ENCODE measurements at places on chromosomes 6 and 20.

DNA sequence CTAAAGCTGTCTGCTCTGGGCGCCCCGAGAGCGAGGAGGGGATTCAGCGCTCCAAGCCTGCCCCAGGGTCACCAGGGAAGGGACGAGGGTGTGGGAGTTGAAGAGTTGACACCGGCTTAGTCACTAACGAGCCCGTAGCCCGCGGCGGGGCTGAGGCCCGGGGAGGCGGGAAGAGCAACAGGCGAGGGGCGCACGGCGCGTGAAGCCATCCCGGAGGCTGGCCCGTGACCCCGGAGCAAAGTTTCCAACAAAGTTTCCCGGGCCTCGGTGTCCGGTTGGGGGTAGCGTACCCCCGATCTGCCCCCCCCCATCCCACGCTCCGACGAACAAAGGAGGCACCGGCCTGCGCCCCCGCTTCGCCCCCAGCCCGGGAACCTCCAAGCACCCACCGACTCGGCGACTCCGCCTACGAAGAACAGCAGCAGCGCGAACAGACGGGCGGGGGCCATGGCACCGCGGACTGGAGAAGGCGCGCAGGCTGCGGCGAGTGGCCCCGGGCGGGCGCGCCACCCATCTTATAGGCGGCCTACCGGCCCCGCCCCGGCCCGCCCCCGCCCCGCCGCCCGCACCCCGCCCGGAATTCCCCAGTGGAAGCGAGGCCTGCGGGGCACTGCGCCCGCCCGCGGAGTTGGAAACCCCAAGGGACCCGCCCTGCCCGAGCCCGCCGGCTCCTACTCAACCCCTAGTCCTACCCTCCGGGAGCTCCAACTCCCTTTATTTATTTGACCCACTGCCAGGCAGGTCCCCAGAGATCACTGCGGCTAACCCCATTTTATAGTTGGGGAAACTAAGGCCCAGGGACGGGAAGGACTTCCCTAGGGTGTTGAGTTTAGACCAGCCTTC is at the start of gene SDC4:
Gene SDC4 (minus strand): TSS at position 489 of the 843 bp plus-strand sequence. CDS start 40 bp downstream, at position 449.
- peak; percentile 76 for DNase-seq

DNA sequence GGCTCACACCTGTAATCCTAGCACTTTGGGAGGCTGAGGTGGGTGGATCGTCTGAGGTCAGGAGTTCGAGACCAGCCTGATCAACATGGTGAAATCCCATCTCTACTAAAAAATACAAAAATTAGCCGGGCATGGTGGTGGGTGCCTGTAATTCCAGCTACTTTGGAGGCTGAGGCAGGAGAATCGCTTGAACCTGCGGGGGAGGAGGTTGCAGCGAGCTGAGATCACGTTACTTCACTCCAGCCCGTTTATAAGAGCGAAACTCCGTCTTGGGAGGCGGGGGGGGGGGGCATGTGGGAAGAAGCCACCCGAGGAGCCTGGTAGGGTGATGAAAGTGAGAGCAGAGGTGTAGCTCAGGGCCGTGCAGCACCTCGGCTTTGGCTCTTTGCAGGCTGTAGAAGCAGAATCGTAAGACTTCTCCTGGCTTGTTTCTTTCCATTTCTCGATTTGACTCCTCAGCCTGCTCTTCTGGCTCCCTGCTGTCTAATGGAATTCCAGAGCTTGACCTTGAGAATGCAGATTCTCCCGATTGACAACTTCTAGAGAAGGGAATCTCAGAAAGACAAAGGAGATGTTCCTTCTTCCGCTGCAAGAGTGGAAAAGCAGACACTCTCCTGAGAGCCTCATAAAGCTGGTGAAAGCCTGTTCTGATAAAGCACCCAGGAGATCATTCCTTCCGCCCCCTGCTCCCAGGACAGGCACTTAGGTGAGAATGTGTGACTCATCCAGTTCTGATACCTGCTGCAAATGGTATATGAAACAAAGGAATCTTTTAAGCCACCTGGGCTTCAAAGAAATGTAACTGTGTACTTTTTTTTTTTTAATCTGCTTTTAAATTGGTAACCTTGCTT is 26.0 kb upstream of the PPP1R16B start:
- no peak for DNase-seq

DNA sequence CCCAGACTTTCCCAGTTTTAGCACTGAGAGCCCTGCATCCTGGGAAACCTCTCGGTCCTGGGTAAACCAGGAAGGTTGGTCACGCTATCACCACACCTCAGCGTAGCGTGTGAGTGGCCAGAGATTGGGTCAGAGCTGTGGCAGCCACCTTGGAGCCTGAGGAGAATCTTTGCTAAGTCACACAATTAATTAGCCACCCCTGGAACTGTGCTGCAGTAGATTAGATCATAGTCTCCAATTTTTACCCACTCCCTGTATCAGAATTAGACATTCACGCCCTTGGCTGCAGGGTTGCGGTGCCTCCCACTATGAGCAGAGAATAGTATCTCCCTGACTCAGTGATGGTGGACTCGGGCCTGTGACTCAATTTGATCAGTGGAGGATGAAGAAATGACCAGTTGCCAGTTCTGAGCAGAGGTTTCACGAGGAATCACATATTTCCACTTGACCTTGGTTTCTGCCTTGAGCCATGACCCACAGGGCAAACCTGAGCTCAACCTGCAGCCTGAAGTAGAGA is 6.0 kb upstream of the PTGIS start:
- DNase-seq = peak; percentile 5

GRCh38 chr20:63831646-63831992 is 555 bp upstream of the ZBTB46 start:
- no peak for DNase-seq

- no peak for DNase-seq
Measured at GRCh38 chr20:50399917-50400704, 110.1 kb upstream of the PTPN1 start.

DNA sequence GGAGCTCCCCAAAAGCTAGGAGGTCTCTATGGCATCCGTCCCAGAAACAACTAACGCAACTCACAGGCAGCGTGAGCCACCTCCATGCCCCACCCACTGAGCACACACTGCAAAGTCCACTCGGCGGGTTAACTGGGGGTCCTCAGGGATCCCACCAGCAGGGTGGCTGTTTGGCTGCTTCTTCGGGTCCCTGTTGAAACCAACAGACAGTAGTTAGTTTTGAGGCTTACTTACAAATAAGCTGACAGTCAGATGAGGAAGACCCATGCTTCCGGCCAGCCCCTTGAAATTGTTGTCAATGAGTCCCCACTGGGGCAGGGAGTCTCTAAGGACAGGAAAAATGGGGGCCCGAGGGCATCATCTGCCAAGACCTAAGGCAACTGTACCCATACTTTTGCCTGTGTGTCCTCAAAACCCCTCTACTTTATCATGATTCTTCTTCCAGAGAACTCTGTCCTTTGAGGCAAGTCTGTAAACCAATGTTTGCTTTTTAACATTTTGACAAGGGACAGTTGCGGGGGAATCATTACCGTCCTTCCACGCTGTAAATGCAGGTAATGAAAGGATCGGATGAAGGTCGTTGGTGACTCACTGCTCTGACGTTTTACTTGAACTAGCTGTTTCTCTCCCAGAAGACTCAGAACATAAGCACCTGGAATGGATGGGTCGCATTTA is 2.2 kb upstream of the PCK1 start:
- DNase-seq = no peak

DNA sequence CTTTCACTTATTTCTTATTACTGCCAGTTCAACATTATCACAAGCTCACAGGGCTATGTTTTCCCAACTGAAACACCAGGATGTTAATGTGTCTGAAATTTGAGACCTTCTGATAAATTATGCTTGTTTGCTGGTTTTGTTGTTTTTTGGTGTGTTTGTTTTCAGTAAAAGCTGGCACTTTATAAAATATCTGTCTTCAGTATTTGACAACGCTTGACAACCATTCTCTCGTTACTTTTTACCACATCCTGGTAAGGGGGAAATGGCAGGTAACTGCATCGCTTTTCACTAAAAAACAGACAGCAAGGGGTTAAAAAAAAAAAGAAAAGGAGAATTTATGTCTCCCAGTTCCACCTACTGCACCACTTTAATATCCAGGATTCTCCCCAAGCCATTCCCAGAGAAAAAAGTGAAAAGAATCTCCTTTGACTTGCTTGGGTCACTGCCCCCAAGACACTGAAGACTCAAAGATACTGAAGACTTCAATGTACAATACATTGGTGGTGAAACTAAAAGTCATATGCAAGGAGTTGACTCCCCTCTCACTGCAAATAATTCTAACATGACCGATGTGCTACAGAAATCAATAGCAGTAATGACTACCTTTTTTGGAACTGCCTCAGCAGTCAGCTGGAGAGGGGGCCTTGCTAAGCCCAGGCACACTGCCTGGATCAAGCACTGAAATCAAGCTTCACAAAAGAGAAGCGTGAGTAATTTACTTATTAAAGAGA is 88.9 kb downstream of the HIVEP2 start:
- DNase-seq = no peak

GRCh38 chr6:170111816-170112582 is 178.9 kb downstream of the DLL1 start:
- DNase-seq = no peak

GRCh38 chr20:25287631-25288290 is 39.9 kb downstream of the PYGB start:
- DNase-seq = no peak

DNA sequence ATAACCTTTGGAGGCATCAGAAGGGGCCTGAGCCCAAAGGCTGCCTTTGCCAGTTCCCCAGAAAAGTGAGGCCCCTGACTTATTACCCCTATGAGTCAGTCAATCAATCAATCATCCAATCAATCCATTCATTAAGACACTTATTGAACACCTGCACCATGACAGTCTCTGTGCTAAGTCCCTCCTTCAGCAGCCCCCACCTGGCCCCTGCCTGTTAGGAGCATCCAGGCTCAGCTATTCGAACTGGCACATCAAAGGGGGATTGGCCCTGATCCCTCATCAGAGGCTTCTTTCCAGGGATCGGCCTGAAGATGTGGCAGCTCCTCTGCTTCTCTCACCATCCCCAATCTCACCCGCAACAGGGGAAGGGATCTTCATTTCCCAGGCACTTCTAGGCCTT is 27.7 kb upstream of the VEGFA start:
- DNase-seq = no peak

GRCh38 chr6:24838994-24839393 is 40.3 kb upstream of the ARMH2 start:
- DNase-seq = no peak

DNA sequence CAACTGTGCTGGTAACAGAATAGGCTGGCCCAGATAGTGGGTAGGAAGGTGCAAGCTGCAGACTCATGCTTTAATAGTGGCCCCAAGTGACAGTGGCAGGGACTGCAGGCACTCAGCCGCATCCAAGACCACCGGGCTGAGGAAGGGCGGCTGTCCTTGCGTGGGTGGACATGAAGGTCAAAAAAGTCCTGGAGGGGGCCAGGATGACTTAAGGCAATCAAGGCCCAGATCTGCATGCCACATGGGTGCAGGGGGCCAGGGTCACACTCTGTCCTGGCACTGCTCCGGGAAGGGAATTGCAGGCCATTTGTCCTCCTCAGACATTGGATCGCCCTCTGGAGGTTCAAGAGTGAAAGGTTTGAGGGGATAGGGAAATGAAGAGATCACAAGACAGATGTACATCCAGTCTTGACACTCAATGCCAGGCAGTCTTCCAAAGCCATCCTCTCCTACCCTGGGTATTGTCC is 10.4 kb upstream of the VNN2 start:
- peak; percentile 22 for DNase-seq

- DNase-seq = no peak
Measured at GRCh38 chr6:112325444-112325843, 21.7 kb upstream of the RFPL4B start.

DNA sequence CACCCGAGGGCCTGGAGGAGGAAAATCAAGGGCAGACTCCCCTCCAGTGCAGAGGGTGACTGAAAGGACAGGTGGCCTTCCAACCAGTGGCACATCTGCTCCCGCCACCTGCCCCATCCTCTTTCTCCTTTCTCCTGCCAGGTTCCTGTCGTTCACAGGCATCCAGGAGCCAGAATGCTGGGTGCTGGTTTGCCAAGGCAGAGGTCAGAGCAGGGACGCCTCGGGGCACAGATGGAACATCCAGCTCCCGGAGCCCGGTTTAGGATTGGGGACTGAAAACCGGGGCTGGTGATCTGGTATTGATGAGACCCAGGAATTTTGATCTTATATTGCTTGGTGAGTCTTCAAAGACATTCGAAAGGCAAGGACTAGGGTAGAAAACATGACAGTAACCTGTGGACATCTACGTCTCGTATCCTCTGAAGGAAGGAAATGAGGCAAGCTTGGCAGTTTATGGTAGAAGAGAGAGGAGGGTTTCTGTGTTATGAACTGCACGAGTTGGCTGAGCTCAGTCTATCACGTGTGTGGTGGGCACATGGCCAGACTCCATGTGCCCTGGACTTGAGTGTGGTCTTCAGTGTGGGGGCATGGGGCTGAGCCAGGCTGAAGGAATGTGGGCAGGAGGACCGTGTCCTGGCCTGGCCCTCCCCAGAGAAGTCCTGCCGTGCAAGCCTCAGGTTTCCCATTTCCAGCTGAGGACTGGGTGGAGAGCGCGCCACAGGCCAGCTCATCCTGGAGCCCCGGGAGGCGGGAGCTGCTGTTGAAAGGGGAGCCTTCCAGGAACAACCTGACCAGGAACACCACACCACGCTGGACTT is 74.2 kb downstream of the IRF4 start:
- DNase-seq = no peak

DNA sequence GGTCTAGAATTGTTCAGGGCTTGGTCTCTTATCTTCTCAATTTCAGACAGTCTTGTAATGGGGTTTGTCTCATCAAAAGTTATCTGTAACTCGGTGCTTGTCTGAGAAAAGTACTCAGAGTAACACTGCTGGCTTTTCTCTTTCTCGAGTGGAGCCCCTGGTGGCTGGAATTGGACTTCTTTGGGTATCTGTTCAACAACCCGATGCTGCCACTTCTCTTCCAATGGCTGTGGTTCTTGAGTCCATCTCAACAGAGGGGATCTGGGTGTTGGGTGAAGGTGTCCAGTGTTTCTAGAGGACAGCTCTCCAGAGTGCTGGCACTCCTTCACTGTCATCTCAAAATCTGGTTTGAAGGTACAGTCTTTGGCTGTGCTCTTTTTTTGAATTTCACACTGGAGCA is 24.6 kb downstream of the DST start:
- no peak for DNase-seq

DNA sequence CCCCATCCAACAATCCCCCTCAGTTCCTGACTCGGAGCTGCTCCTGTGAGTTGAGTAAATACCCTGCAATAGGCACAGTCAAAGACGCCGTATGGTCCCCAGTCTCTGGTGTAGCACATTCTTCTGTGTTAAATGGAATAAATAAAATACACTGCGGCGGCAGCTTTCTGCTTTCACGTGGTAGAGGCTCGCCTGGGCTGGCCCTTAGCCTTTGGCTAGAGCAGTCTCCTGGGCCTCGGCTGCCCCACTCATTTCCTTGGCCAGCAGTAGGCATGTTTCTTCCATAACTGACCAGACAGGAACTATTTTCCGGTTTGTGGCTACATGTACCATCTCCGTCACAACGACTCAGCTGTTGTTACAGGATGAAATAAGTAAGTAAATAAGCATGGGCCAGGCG is 20.7 kb downstream of the SERPINB6 start:
- DNase-seq = no peak

Measured in stimulated activated naive CD8-positive, alpha-beta T cell treated with anti-CD3 and anti-CD28 coated beads, Interleukin-15, Interleukin-2, amounts not matched to agents 100 U/mL and 50 U/mL, for 24 hours (primary cell).